ENCODE measurements at places on chromosomes 12 and 14.

GRCh38 chr12:127277882-127278281, 989.1 kb upstream of the TMEM132C start:
- DNase-seq: no peak

DNA sequence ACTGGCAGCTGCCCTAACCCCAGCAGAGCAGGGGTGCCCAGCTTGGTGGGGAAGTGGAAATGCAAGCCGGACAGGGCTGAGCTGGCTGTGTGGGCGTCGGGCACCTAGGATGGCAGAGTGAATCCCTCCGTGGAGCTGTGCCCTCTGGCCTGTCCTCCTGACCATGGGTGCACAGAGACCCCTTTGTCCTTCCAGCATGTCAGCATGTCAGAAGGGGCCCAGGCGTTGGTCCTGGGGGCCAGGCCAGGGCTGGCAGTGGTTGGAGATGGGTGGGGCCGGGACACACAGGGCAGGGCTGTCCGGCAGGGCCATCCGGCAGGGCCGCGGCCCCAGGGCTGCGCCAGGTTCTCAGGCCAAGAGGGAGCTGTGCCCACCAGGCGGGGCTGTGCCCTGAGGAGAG, 8.8 kb upstream of the TEX22 start:
- no peak for DNase-seq

DNA sequence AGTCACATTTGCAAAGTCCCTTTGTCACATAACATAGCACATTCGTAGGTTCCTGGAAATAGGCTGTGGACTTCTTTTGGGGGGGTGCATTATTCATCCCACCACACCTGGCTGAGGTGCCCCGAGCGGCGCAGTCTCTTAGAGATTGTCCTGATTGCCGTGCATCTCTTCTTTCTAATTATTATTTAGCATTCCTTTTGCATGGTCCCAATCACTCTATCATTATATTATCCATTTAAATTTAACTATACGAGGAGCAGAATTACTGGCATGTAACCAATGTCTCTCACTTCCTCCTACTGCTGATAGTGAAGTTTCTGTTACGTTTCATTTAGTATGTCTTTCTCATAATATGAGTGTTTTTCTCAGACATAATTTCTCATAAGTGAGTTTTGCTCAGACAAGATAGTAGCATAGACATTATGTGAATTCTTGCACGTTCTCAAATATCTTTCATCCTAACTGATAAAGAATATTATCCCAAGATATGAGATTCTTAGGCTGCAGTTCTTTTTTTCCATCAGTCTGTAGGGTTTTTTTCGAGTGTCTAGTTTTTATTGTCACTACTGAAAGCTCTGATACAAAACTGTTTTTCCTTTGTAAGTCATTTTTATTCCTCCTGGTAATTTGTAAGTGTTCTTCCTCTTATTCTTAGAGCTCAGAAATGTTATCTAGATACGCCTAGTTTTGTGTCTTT, 444.3 kb downstream of the NELL2 start:
- DNase-seq: no peak

- DNase-seq: no peak
These were observed 74.8 kb upstream of the MGAT4C start for GRCh38 chr12:86331012-86331411.

DNA sequence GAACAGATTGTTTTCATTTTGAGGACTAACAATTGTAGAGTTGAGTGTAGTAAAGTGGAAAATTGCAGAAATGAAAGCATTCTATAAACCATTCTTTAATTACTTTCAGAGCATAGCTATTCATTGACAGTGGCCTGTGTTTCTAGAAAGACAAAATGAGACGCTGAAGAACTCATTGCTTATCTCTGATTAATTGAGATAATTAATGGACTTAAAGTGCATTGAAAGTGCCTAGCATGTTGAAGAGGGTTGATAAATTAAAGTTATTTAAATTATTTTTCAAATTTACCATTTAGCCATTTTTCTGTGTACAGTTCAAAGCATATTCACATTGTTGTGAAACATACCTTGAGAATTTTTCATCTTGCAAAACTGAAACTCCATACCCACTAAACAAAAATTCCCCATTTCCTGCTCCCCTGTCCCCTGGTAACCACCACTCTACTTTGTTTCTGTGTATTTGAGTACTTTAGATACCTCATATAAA, 57.4 kb downstream of the DAAM1 start:
- DNase-seq: no peak

- DNase-seq: no peak
These were observed 187.6 kb downstream of the NAV3 start for GRCh38 chr12:78018171-78018910.

GRCh38 chr14:72118841-72119240, 186.6 kb downstream of the RGS6 start:
- DNase-seq: no peak

GRCh38 chr14:100407376-100408102, 84.4 kb downstream of the SLC25A47 start:
- no peak for DNase-seq

- no peak for DNase-seq
These were observed 34.2 kb upstream of the RNASE1 start for GRCh38 chr14:20836668-20837338.

- DNase-seq: no peak
These were observed 161.2 kb downstream of the RERGL start for GRCh38 chr12:17928708-17929366.

DNA sequence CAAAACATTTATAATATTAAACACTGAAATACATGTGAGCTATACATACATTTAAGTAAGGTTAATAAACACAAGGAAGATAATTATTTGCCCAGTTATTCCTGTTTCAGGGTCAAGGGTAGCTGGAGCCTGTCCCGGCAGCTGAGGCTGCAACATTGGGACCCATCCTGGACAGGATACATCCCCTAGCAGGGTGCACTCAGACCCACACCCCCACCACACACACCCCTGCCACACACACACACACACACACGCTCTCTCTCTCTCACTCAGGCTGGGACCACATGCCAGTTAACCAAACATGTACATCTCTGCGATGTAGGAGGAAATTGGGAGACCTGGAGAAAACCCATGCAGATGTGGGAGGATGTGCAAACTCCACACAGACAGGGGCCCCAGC, 112.6 kb upstream of the TMCC3 start:
- DNase-seq: no peak

DNA sequence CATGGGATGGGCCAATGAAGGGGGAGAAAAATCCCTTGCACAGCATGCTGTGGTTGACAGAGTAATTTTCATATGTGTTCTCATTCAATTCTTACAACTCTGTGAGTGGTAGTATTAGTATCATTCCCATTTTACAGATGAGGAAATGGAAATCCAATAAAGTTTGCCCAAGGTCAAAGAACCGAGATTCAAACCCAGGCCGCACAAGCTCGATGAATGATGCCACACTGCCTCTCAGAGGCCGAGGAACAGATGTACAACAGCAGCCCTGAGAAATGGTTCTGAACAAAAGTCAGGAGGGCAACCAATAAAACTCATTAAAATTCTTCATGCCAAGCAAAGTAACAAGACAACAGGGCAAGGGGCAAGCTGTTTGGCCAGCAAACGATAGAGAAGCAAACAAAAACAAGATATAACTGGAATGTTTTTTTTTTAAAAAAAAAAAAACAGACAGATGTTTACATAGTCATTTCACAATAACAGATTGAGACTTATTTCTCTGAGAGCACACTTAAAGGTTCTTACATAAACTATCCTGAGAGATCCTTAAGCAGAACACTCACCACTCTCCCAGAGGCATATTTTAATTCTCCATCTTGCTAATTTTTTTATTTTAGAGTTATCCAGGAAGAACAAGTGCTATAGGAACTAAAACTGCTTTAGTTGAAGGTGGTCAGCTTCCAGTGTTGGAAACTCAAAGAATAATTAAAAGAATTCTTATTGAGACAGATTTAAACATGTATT, 85.8 kb downstream of the EXOC5 start:
- DNase-seq: no peak

- peak; percentile 59 for DNase-seq
These were observed 32.8 kb downstream of the SH2B3 start for GRCh38 chr12:111438481-111438880.

DNA sequence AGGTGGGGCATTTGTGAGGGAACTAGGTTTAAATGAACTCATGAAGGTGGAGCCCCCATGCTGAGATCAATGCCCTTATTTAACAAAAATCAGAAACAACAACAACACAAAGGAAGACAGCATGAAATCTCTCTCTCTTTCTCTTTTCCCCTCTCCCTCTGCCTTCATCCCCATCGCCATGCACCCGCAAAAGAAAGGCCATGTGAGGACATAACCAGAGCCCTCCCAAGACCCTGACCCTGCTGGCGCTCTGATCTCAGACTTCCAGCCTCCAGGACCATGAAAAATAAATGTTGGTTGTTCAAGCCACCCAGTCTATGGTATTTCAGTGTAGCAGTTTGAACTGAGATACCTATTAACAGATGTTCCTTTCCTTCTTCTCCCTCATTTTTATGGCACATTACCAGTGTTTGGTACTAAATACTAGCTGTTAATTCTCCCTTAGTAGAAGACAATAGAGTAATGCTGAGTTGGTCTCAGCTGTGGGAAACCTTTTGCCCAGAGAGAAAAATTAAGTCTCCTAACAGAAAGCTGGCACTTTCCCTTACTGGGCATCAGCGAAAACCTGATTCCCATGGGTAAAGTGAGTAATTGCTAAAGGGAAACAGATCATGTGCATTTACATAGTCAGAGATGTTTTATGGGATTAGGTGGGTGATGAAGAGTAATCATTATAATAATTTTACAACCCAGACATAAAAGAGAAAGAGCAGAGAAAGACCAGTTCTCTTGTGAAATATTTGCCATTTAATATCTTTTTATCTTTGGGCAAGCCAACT, 264.0 kb upstream of the PLEKHG7 start:
- DNase-seq: no peak

- no peak for DNase-seq
These were observed 135.4 kb downstream of the UNC79 start for GRCh38 chr14:93566065-93566693.

GRCh38 chr12:20492251-20492760, 124.0 kb downstream of the PDE3A start:
- peak; percentile 0 for DNase-seq

- no peak for DNase-seq
These were observed 25.6 kb upstream of the CPNE8 start for GRCh38 chr12:38930990-38931389.

GRCh38 chr12:106197906-106198623, 49.8 kb downstream of the CKAP4 start:
- DNase-seq: no peak

GRCh38 chr12:48525332-48525731, at the start of gene OR8S1:
Gene OR8S1, plus strand, starts transcription at chr12:48525632. Its CDS starts 0 bp downstream, at chr12:48525632.
- no peak for DNase-seq

- DNase-seq: no peak
These were observed 13.7 kb downstream of the OXA1L start for GRCh38 chr14:22780105-22780679.

- no peak for DNase-seq
These were observed 22.7 kb downstream of the BEST3 start for GRCh38 chr12:69676257-69677012.

GRCh38 chr12:49881415-49882247, 22.1 kb downstream of the FAIM2 start:
- DNase-seq: no peak

DNA sequence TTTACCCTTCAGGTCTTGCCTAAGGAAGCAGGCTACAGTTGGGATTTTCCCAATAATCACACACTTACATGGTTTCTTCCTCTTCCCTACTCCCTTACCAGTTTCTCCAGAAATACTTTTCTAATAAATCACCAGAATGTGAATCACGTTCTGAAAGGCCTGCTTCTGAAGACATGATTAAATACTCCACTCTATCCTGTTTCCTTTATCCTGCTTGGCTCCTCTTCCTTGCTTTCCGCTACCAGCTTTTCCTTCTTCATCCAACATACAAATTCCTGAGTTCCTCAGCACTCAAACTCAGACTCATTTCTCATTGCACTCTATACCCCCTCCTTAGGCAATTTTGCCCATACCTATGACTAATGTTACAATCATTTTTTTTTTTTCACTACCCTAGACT, 118.3 kb downstream of the MGAT4C start:
- no peak for DNase-seq

- no peak for DNase-seq
These were observed 1221.5 kb downstream of the FSCB start for GRCh38 chr14:43285575-43285974.

GRCh38 chr12:131990066-131990979, 40.6 kb downstream of the EP400 start:
- no peak for DNase-seq

DNA sequence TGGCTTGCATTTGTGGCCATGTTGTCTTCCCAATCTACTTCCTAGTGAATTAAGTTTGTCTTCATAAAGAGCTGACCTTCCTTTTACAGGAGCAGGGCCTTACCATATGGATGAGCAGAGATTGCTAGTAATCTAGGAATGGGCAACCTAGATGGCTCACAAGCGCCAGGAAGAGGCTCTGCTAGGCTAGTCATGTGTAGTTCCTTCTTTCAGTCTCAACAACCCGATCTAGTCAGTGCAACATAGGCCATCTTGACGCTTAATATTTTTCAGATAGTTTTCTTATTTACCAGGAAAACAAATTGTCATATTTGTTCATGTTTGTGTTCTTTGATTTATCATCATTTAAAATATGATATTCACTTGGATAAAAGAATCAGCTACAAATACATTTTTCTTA, 48.2 kb upstream of the TPH2 start:
- no peak for DNase-seq

GRCh38 chr12:30996752-30997151, 70.2 kb downstream of the TSPAN11 start:
- no peak for DNase-seq

DNA sequence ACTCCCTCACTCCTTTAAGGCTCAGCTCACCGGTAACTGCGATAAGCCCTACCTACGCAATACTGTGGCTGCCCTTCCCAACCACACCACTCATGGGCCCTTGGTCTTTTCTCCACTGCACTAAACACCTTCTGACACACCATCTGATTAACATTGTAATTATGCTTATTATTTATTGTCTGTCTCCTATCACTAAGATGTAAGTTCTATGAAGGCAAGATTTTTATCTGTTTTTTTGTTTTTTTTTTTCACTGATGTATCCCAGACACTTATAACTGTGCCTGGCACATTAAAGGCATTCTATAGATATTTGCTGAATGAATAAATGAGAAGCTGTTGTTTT, 34.2 kb upstream of the PYGL start:
- no peak for DNase-seq

DNA sequence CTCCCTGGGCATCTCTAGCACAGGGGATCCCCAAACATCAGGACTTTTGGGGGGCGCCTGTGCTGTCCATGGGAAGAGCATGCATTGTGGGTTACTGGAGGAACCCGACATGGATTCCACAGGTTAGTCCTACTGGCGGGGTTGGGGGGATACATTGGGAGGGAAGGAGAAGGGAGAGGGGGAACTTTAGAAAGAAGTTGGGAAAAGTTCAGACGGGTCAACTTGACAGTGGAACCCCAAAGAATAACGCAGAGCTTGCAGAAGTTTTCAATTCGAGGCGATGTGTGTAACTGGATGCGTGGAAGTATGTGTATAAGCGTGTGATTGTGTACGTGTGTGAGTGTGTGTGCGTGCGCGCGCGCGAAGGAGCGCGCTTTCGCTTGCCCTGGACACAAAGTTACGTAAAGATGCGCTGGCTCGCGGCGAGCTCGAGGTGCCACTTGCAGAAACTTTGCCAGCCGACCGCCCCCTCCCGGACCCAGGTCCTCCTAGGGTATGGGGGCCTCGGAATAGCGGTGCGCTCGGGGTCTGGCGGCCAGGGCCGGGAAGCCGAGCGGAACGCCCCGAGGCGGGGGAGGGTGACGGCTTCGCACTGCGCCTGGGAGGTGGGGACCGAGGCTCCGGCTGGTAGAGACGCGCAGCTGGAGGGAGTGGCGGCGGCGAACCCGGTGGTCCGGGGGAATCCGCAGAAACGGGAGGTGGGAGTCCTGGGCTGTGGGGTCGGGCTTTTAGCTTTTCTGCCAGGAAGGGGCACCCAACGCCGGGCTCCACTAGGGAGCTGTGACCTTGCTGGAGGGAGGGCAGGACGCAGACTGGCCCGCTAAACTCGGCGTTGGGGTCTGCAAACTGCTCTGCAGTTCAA, 669 bp downstream of the RFX4 start:
- no peak for DNase-seq
